ENCODE measurements at places on chromosomes 3 and 15.
A peak's percentile ranks its signal among the peaks of the same experiment; 100 is the strongest.

GRCh38 chr3:139394116-139394515 is 4.7 kb upstream of the COPB2 start:
- H3K27me3 ChIP-seq: no peaks in the 10 kb centered on the region
- H3K4me3 ChIP-seq: no peak overlapping the region
- DNase-seq: no peak
- no peaks in the 10 kb centered on the region for H3K36me3 ChIP-seq

GRCh38 chr3:186170516-186170915 is 61.6 kb upstream of the ETV5 start:
- H3K36me3 ChIP-seq: no peaks in the 10 kb centered on the region
- H3K27me3 ChIP-seq: no peaks in the 10 kb centered on the region
- no peak overlapping the region for H3K4me3 ChIP-seq
- H3K4me1 ChIP-seq: no peaks in the 10 kb centered on the region

DNA sequence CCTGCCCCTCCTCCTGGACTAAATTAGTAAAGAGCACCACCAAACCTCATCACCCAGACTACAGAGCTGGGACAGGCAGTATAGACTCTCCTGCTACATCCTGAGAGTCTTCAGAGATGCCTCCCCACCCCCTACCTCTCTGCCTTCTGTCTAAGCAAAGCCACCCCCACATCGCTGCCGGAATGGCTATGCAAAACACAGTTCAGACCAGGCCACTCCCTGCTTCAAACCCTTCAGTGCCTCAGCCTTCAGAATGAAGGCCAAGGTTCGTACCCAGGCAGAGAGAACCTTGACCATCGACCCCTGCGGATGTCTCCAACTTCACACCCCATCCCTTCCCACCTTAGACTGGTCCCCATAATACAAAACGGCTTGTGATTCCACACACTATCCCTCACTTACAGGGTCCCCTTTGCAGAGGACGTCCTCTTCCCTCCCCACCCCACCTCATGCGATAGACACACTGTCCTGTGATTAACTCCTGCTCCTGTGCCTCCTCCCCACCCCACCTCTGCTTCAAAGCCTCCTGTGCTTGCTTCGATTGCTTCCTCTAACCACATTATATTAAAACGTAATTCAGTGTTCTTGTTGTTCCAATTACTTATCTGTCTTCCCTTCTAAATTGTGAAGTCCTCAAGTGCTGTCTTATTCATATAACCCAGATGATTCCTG is 175.3 kb downstream of the UACA start:
- no peak for DNase-seq
- H3K4me1 ChIP-seq: no peaks in the 10 kb centered on the region
- no peak overlapping the region for H3K27ac ChIP-seq
- H3K36me3 ChIP-seq: no peaks in the 10 kb centered on the region
- H3K4me3 ChIP-seq: no peak overlapping the region
- no peaks in the 10 kb centered on the region for H3K27me3 ChIP-seq

- DNase-seq: no peak
- H3K27me3 ChIP-seq: no peaks in the 10 kb centered on the region
- H3K27ac ChIP-seq: no peak overlapping the region
- H3K4me3 ChIP-seq: no peak overlapping the region
- H3K36me3 ChIP-seq: no peaks in the 10 kb centered on the region
Observed at GRCh38 chr3:101842245-101842934, 6.9 kb upstream of the NFKBIZ start.

GRCh38 chr15:61649046-61649445 is 411.2 kb downstream of the VPS13C start:
- no peak overlapping the region for H3K27ac ChIP-seq
- no peak for DNase-seq
- H3K27me3 ChIP-seq: no peaks in the 10 kb centered on the region
- no peaks in the 10 kb centered on the region for H3K4me1 ChIP-seq
- no peak overlapping the region for H3K4me3 ChIP-seq

DNA sequence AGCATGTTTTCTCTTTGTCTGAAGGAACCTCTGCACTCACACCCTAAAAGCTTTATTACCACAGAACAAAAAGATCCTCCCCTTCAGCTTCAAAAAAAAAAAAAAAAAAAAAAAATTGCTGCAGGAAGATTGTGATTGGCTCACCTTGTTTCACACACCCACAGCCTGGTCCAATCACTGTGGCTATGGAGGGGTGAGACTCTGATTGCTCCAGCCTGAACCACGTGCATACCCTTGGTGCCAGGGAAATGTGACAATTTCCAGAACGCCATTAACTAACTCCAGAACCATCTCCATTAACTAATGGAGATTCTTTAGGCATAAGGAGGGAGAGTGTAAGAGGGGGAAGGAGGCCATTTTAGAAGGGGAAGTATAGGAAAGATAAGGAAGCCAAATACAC is 106.5 kb upstream of the CRBN start:
- H3K27ac ChIP-seq: no peak overlapping the region
- H3K27me3 ChIP-seq: no peaks in the 10 kb centered on the region
- no peak overlapping the region for H3K4me3 ChIP-seq
- no peaks in the 10 kb centered on the region for H3K4me1 ChIP-seq
- H3K36me3 ChIP-seq: no peaks in the 10 kb centered on the region
- no peak for DNase-seq

DNA sequence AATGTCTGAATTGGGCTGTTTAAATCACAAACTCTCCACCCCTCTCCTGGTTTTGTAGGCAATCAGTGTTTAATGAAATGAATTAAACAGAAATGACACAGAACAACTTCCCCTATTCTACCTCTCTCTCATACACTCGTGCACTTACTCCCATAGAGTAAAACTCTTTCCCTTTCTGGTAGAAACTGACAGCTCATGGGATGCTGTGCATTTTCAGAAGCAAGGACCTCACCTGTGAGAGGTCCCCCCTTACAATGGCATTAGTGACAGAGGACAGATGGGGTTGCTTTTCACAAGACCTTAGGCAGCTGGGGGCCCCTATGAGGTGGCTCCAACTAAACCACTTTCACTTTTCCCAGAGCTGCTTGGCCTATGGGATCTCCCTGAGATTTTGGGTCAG is 31.9 kb downstream of the PARP16 start:
- H3K36me3 ChIP-seq: peaks cover 12% of the 10 kb centered on the region
- H3K27me3 ChIP-seq: no peaks in the 10 kb centered on the region

GRCh38 chr15:40744815-40745152 is 10.3 kb downstream of the RMDN3 start:
- H3K36me3 ChIP-seq: peaks cover 42% of the 10 kb centered on the region
- H3K4me1 ChIP-seq: peaks cover 6% of the 10 kb centered on the region
- no peak for DNase-seq
- no peak overlapping the region for H3K4me3 ChIP-seq
- no peak overlapping the region for H3K27ac ChIP-seq
- H3K27me3 ChIP-seq: no peaks in the 10 kb centered on the region

GRCh38 chr3:38521391-38521987 is 25.3 kb downstream of the EXOG start:
- peak; percentile 78 for DNase-seq
- peaks cover 38% of the 10 kb centered on the region for H3K36me3 ChIP-seq
- H3K4me1 ChIP-seq: no peaks in the 10 kb centered on the region

GRCh38 chr3:52784021-52784621 is 6.7 kb downstream of the ITIH1 start:
- no peaks in the 10 kb centered on the region for H3K4me1 ChIP-seq
- no peaks in the 10 kb centered on the region for H3K36me3 ChIP-seq
- DNase-seq: no peak
- H3K27ac ChIP-seq: no peak overlapping the region
- H3K4me3 ChIP-seq: no peak overlapping the region

DNA sequence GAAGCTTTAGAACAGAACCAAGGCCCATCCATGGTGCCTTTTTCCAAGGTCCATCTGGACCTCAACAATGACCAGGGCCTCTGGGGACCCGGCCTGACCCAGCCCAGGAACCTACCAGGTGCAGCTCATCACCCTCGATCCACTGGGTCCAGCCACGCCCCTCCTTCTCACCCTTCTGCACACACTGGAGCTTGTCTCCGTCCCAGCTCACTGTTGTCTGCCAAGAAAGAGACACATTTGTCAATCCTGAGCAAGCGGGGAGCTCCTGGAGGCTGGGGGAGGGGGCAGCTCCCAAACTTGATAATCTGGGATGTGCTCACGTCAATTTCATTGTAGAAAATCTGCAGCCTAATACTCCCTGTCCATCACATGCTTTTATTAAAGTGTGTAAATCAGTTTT is 21.2 kb downstream of the RBP1 start:
- no peaks in the 10 kb centered on the region for H3K27me3 ChIP-seq
- H3K27ac ChIP-seq: no peak overlapping the region
- H3K4me3 ChIP-seq: no peak overlapping the region
- H3K4me1 ChIP-seq: no peaks in the 10 kb centered on the region

- no peaks in the 10 kb centered on the region for H3K4me1 ChIP-seq
- no peak overlapping the region for H3K27ac ChIP-seq
- no peak overlapping the region for H3K4me3 ChIP-seq
- H3K36me3 ChIP-seq: no peaks in the 10 kb centered on the region
Observed at GRCh38 chr3:122104515-122105194, 49.5 kb downstream of the CD86 start.

DNA sequence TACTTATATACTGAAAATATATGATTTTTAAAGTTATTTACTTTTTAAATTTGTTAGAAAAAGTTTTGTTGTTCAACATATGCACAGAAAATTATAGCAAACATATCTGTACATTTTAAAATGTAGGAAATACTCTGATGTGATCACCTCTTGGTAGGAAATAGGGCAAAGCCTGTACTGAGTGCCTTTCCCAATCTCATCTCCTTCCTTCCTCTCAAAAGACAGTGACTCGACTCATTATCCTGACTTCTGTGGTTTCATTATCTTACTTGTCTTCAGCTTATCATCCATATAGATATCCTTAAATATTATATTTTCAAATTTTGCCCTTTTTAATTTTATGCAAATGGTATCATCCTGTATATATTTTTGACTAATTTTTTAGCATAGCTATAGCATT is 18.4 kb upstream of the ALCAM start:
- DNase-seq: no peak
- H3K4me3 ChIP-seq: no peak overlapping the region
- H3K27me3 ChIP-seq: no peaks in the 10 kb centered on the region
- no peak overlapping the region for H3K27ac ChIP-seq

- no peaks in the 10 kb centered on the region for H3K4me1 ChIP-seq
- no peaks in the 10 kb centered on the region for H3K36me3 ChIP-seq
- H3K27me3 ChIP-seq: no peaks in the 10 kb centered on the region
- no peak overlapping the region for H3K4me3 ChIP-seq
- H3K27ac ChIP-seq: no peak overlapping the region
Observed at GRCh38 chr3:143307613-143308183, 188.1 kb downstream of the CHST2 start.

- no peaks in the 10 kb centered on the region for H3K27me3 ChIP-seq
- H3K27ac ChIP-seq: no peak overlapping the region
- H3K4me1 ChIP-seq: peaks cover 25% of the 10 kb centered on the region
Observed at GRCh38 chr3:126460381-126460780, 15.3 kb downstream of the ZXDC start.

GRCh38 chr3:195543500-195544229 is 540 bp upstream of the PPP1R2 start:
- H3K4me1 ChIP-seq: peaks cover 4% of the 10 kb centered on the region
- H3K27ac ChIP-seq: peak overlapping the region; percentile 89
- H3K4me3 ChIP-seq: peak overlapping the region; percentile 87
- H3K36me3 ChIP-seq: no peaks in the 10 kb centered on the region
- no peak for DNase-seq

DNA sequence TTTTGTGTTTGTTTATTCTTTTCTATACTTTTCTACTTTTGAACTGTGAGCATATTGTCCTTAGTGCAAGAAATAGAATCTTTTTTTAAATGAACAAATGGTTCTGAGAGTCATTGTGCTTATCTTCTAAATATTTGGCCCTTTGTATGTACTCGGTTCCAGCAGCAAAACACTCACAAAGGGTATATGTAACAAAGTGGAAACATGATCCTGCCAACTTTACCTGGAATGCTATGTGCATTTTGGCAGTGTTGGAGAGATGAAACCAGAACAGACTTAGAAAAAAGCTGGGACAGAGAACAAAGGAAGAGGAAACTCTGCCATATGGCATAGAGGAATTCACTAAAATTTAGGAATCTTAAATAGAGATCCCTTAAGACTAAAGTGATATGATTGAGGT is 150.1 kb downstream of the FGF12 start:
- no peaks in the 10 kb centered on the region for H3K27me3 ChIP-seq
- DNase-seq: no peak
- no peak overlapping the region for H3K27ac ChIP-seq
- H3K4me3 ChIP-seq: no peak overlapping the region
- no peaks in the 10 kb centered on the region for H3K36me3 ChIP-seq

- no peak overlapping the region for H3K27ac ChIP-seq
- no peaks in the 10 kb centered on the region for H3K36me3 ChIP-seq
- no peaks in the 10 kb centered on the region for H3K27me3 ChIP-seq
- no peak overlapping the region for H3K4me3 ChIP-seq
- no peaks in the 10 kb centered on the region for H3K4me1 ChIP-seq
Observed at GRCh38 chr15:96390986-96391385, 60.5 kb downstream of the NR2F2 start.

DNA sequence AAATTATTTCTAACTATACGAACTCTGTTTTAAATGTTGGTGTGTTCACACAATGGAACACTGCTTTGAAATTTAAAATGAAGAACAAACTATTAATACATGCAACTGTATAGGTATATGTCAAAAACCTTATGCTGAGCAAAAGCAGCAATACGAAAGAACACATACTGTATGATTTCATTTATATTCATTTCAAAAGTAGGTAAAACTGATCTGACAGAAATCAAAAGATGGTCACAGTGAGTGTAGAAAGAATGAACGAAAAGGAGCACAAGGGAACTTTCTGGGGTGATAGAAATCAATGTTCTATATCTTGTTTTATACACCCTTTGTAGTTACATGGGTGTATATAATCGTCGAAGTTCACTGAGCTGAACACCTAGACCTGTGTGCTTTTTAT is 12.6 kb downstream of the ATP8B4 start:
- no peaks in the 10 kb centered on the region for H3K36me3 ChIP-seq
- H3K27me3 ChIP-seq: no peaks in the 10 kb centered on the region
- no peak overlapping the region for H3K27ac ChIP-seq
- H3K4me1 ChIP-seq: peaks cover 4% of the 10 kb centered on the region

All from right atrium auricular region (tissue), 2 donors.